ENCODE measurements at places on chromosomes 5 and 9. TPM values are rescaled to one million over a fixed set of nuclear protein-coding genes. Genes with fewer than 3 reads are reported as not detected.

SPATA31E1 gene
- total RNA-seq: not detected

CDH10 gene
- 0.58 TPM for total RNA-seq

SLC1A3 gene
- total RNA-seq: 1.3 TPM

PCDH1 gene
- total RNA-seq: 17.4 TPM

PCDHB3 gene
- total RNA-seq: 0.22 TPM

TPPP gene
- total RNA-seq: 0.46 TPM
